ENCODE measurements at places on chromosomes 4 and X.
A peak's percentile ranks its signal among the peaks of the same experiment; 100 is the strongest.

DNA sequence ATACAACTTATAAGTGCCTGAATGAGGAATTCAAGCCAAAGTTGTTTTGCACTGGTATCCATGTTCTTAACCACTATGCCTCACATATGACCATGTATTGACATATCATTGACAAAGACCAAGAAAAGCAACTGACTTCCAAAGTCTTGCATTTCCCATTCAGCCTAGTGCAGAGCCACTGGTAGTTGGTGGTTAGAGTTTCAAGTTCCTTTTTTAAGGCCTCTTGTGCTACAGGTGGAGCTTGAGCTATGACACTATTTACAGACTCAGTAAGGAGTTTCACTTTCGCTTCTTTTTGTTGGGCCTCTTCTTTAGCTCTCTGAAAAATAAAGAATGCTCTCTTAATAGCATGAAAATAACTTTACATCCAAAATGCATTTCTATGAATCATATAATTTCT, 763.0 kb downstream of the DMD start:
- DNase-seq, result no peak

DNA sequence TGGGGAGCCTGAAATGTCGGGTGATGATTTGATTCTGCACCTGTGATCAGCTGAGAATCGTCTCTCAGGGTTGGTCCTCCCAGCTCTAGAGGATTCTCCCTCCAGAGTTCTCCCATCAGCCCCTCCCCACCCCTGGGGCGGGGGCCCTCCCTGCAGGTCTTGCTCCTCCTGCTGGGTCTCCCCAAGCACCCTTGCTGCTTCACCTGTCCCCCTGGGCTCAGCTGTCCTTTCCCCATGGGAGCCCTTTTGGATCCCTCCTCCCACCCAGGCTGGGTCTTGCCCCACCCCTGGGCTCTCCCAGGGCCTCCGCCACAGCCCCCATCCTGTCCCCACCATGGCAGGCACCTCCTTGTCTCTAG, 22.2 kb downstream of the PSAPL1 start:
- DNase-seq, result no peak

DNA sequence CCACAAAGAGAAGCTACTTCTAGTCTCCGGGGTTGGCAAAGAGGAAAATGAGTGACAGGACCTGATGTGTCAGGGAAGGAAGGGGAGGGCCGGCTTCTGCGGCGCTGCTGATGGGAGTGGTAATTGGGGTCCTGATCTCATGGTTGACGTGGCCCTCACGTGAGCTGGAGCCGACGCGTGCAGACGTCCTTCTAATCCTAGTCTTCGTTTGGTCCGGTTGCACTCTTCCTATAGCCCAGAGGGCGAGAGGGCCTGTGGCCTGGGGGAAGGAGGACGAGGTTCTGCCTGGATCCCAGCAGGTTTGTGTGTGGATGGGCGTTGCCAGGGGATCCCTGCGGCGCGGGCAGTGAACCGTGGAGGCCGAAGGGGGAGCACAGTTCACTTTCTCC, at the start of gene ARMCX1:
TSS of gene ARMCX1 (plus strand) at position 186 of the 389 bp plus-strand sequence. CDS start 2,384 bp downstream, outside the sequence.
- peak; percentile 82 for DNase-seq

DNA sequence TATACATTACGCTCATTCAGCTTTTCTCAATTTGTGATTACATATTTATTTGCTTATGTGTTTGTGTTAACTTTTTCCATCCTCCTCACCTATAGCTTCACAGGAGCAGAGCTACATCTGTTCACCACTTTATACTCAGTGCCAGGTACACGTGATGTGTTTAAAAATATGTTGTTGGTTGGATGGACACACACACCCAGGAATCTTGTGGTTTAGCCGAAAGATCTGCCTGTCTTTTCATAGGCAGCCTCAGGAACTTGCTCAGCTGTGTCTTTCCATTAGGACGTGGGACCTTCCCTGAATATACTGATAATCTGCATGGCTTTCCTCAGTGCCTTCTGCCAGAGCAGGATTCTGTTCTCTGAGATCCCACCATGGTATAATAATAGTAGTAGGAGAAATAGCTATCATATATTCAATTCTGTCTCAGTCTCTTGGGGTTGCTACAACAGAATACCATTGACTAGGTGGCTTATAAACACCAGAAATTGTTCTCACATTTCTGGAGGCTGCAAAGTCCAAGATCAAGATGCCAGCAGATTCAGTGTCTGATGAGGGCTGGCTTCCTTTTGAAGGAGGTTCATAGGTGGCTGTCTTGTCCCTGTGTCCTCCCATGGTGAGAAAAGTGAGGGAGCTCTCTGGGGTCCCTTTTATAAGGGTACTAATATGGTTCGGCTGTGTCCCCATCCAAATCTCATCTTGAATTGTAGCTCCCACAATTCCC, 50.0 kb upstream of the SOD3 start:
- DNase-seq, result no peak

GRCh38 chr4:110139111-110139510, 59.3 kb downstream of the ELOVL6 start:
- no peak for DNase-seq

GRCh38 chr4:62797221-62797620, 1597.1 kb downstream of the ADGRL3 start:
- no peak for DNase-seq

DNA sequence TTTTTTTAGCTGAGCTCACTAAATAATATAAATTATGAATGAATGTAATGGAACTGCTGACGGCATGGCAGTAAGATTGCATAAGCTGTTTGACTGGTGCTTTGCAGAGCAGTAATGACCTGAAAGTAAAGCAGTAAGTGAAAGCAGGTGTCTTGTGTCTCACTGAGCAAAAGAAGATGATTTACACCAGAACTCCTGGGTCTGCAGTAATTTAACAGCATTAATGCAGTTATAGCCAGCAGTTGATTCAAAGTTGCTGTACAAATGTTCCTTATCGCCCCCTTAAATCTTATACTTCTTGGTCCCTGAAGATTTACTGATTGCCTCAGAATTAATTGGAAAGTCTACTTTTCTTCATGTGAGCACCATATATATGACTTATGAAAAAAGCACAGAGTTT, 187.7 kb downstream of the DCTD start:
- no peak for DNase-seq

DNA sequence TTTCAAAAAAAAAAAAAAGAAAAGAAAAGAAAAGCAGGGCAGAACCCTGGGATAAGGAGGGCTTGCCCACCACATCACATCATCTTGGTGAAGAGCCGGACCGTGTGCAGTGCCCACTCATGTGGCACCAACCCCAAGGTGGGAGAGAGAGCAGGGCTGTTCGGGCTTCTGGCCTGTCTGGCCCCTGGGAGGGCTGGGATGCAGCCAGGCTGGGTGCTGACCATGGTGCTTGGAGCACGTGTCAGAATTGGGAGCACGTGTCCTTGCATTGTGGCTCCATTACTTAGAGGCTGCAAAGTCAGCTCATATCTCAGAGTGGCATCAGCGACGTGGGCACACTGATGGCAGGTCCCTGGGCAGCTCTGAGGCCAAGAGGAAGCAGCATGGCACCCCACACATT, 100.9 kb upstream of the AFAP1 start:
- DNase-seq, result no peak

- no peak for DNase-seq
These were observed 93.4 kb downstream of the SPCS3 start for GRCh38 chr4:176413171-176413570.

GRCh38 chrX:136497556-136498052, at the start of gene HTATSF1:
HTATSF1 (plus strand) TSS chrX:136497592; CDS start chrX:136497685, 93 bp downstream.
- peak; percentile 61 for DNase-seq

GRCh38 chr4:67465763-67466052, 79.6 kb downstream of the CENPC start:
- no peak for DNase-seq

- no peak for DNase-seq
These were observed 253.5 kb downstream of the ARHGAP24 start for GRCh38 chr4:85728464-85728863.

DNA sequence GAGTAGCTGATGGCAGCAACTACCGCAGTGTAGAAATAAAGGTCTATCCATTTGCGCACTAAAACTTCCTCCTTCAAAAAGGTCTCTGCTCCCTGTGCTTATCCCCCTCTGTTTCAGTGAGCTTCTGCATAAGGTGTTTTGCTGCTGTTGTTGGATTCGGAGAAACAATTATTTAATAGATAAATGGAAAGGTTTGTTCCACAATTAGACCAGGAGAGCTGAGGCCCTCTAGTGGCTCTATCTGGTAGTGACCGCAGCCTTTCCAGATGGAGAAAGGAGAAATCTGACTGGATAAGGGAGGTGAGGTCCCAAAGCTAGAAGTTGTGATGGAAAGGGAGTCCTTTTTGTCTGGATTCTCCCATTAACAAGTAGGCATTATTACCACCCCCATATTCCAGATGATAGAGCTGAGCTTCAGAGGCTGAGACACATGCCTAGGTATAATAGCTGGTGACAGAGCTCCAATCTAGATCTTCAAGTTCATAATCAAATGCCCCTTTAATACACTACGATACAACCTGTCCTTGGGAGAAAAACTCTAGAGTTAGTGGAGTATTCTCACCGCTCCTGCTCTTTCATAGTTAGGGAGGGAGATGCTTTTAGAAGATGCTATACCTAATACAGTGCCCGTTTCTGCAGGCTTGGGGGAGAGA, 5.1 kb upstream of the GABRQ start:
- DNase-seq, result peak; percentile 63

GRCh38 chr4:44996276-44996845, 270.0 kb upstream of the GNPDA2 start:
- no peak for DNase-seq

DNA sequence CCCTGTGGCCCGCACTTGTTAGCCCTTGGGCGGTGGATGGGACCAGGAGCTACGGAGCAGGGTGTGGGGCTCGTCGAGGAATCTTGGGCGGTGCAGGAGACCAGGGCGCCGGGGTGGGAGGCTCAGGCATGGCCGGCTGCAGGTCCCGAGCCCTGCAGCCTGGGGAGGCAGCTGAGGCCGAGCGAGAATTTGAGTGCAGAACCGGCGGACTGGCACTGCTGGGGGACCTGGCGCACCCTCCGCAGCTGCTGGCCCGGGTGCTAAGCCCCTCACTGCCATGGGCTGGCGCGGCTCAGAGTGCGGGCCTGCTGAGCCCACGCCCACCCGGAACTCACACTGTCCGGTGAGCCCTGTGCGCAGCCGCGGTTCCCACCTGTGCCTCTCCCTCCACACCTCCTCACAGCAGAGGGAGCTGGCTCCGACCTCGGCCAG, 73.6 kb upstream of the TLL1 start:
- DNase-seq, result no peak

- DNase-seq, result no peak
These were observed 11.4 kb downstream of the FAM120C start for GRCh38 chrX:54171527-54172250.

- peak; percentile 25 for DNase-seq
These were observed 243.8 kb upstream of the JADE1 start for GRCh38 chr4:128565565-128566186.

DNA sequence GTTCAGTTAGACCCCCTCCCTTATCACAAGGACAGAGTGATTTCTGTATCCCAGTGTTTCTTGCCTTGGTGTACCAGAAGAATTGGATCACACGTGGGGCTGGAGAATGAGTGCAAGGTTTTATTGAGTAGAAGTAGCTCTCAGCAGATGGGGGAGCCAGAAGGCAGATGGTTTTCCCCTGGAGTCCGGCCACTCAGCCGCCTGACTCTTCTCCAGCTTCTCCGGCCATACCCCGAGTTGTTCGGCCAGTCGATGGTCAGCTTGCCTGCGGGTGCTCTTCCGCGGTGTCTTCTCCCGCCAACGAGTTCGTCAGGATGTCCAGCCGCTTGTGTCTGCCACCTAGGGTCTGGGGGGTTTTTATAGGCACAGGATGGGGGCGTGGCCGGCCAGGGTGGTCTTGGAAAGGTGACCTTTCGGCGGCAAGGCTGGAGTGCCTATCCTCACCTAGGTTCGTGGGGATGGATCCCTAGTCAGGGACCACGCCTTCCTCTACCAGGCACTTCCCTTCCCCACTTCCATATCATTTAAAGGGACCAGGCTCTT, 14.5 kb downstream of the GAB1 start:
- no peak for DNase-seq

Measured in retina (tissue), 1 donor.